ENCODE measurements at places on chromosomes 1 and 21.

DNA sequence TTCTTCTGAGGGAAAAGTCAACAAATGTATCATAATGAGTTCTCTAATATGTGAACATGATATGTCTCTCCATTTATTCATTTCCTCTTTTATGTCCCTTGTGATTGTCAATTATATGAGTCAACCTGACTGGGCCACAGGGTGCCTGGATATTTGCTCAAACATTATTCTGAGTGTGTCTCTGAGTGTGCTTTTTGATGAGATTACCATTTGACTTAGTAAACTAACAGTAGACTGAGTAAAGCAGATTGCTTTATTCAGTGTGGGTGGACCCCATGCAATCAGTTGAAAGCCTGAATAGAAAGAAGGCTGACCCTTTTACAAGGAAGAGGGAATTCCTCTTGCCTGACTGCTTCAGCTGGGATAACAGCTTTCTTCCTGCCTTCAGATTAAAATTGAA lies 142.6 kb downstream of the SLC35F3 start:
- peak; percentile 50 for DNase-seq

DNA sequence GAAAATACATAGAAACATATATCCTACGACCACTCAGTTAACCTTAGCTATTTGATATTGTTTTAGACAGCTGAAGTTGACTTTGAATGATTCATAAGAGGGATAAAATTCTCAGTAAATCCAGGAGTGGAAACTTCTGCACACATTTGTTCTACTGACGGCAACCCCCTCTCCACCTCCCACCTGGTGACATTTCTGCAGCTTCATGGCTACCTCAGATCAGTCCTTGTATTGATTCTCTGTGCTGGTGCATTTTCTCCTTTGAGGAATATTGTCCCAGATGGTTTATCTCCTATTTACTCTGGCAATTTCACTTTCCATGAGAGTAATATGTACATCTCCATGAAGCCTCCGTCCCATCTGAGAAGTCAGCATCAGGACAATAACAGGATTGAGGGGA lies 57.7 kb upstream of the COA6 start:
- DNase-seq = no peak

- no peak for DNase-seq
Measured at GRCh38 chr1:246155923-246156322, 351.2 kb downstream of the SMYD3 start.

GRCh38 chr1:184970691-184971161 lies 3.6 kb downstream of the NIBAN1 start:
- no peak for DNase-seq

GRCh38 chr1:233439721-233440120 lies 112.2 kb downstream of the MAP3K21 start:
- no peak for DNase-seq

DNA sequence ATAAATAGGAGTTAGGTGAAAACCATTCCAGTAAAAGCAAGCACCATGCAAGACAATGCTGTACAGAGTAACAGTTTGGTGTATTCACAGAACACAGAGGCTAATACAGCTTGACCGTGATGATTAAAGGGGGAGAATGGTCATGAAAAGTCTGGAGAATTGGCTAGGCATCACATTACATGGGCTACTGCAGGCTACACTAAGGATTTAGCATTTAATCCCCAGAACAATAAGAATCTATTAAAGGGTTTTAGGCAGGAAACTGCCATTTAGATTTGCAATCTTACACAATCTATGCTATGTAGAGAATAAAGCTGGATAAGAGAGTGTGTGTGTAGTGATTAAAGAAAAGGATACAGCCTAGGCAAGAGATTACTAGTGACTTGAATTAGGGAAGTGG lies 30.6 kb downstream of the HFM1 start:
- no peak for DNase-seq

DNA sequence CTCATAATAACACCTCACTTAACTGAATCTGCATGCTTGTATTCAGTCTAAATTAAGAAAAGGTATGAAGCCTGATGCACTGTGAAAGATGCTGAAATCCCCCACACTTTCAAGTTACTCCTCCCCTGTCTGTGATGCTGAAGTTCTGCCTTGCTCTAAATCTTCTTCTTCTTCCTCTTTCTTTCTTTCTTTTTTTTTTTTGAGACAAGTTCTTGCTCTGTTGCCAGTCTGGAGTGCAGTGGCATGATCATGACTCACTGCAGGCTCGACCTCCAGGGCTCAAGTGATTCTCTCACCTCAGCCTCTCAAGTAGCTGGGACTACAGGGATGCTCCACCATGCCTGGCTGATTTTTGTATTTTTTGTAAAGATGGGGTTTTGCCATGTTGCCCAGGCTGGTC lies 231.0 kb upstream of the B3GALT2 start:
- DNase-seq = no peak

- no peak for DNase-seq
Measured at GRCh38 chr21:14877581-14878228, 187.1 kb downstream of the NRIP1 start.

- DNase-seq = peak; percentile 16
Measured at GRCh38 chr1:46547481-46548383, 3.7 kb downstream of the KNCN start.

DNA sequence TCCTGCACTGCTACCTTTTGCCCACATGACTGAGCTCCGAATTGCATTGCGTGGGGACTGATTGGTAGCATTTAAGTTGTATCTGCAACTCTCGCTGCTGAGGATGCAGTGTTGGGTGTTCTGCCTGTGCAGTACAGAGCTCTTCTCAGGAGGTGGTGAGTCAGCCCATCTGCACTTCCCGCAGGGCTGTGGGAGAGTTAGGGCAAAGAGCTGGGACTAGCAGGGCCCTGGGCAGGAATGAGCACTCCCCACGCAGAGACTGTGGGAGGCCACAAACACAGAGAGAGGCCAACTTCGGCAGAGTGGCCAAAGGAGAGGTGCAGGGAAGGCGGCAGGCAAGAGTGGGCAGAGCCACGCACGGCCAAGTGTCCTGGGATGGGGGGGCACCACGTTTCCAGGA lies 244.7 kb downstream of the SIPA1L2 start:
- no peak for DNase-seq

- no peak for DNase-seq
Measured at GRCh38 chr1:74583397-74583796, 71.0 kb upstream of the LRRC53 start.

GRCh38 chr1:47442842-47443529 lies 5.1 kb downstream of the FOXD2 start:
- DNase-seq = no peak

DNA sequence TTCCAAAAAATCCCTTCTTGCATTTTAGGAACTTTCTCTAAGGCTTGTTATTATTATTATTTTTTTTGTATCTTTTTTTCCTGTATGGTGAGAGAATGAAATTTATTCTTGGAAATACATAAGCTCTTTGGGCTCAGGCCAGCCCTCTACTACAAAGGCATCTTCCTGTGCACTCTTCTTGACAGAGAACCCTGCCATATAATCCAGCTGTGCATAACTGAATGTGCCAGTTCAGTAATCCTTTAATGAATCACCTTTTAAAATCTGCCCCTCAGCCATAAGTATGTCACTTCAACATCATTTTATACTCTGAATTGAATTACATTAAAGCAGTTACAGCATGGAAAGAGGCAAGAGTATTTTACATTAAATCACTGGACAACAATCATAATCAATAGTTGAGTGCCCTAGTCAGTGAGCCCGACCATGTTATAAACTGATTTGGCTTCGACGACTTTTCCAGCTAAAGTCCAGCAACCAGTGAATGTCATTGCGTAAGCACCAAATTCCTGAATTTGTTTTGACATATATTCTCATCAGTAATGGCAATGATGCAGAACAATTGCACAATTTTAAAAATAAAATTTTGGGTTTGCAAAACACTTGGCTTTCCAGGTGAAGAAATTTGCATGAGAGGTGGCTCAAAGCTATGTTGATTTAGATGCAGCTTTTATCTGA lies 59.2 kb upstream of the KCNK2 start:
- no peak for DNase-seq

GRCh38 chr1:29671446-29672356 lies 435.4 kb downstream of the PTPRU start:
- DNase-seq = no peak

DNA sequence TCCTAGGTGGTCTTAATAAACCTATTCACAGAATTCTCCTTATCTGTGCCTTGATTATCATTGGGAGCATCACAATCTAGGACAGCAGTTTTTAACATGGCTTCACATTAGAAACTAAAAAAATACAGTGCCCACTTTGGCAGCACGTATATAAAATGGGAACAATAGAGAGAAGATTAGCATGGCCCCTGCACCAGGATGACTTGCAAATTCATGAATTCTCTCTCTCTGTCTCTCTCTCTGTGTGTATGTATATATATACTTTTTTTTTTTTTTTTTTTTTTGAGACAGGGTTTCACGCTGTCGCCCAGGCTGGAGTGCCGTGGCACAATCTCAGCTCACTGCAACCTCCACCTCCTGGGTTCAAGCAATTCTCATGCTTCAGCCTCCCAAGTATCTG lies 6.2 kb upstream of the PPP1R8 start:
- DNase-seq = no peak

DNA sequence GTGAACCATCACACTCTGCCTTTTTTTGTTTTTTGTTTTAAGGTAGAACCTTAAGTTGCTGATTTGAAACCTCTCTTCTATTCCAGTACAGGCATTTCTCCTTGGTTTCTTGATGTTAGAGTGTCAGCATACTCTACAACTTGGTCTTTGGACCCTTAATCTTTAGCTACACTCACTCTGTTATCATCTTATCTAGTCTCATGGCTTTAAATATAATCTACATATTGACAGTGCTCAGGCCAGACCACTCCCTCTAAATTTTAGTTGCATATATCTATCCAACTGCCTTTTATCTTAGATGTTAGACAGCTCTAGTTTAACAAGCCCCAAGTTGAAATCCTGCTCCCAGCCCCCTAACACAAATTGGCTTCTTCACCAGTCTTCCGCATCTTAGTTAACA lies 22.1 kb downstream of the NME7 start:
- DNase-seq = no peak

- no peak for DNase-seq
Measured at GRCh38 chr21:31173881-31174555, 135.7 kb upstream of the KRTAP19-8 start.

- DNase-seq = no peak
Measured at GRCh38 chr1:23568608-23569383, 9.5 kb upstream of the ID3 start.

- DNase-seq = no peak
Measured at GRCh38 chr1:11473491-11474034, 5.4 kb upstream of the DISP3 start.

DNA sequence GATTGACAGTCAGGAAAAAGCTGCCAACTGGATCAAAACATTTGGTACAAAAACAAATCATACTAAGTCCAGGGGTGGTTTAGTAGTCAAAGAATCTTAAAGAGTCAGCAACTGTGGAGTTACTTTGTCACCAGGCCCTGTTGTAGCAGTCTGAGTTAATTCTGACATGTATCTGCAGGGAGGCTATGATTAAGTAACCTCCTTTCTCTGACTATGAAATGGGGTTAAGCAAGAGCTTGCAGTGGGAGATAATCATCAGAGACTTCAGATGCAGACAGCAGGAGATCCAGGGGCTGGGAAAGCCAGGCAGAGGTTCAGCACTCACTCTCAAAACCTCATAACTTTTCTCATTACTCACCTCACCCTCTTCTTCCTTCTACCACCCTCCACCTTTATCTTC lies 99.2 kb upstream of the BTG3 start:
- no peak for DNase-seq

GRCh38 chr1:232962761-232963745 lies 12.6 kb downstream of the NTPCR start:
- no peak for DNase-seq

GRCh38 chr1:206075786-206076755 lies 23.1 kb downstream of the RHEX start:
- DNase-seq = no peak

DNA sequence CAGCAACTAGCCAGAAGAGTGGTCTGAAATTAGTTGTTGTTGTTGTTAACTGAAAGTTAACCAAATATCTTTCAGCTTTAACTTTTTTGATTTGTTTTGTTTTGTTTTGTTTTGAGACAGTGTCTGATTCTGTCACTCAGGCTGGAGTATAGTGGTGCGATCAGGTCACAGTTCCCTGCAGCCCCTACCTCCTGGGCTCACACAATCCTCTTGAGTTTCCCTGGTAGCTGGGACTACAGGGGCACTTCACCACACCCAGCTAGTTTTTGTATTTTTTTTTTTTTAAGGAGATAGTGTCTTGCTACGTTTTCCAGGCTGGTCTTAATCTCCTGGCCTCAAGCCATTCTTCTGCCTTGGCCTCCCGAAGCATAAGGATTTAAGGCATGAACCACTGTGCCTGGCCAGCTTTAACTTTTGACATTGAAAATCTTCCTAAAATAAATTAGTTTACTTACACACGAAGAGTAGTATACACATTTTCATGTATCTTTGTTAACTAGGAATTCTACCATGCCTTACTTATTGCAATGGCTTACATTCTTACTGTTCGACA lies 45.0 kb downstream of the GNG12 start:
- no peak for DNase-seq

GRCh38 chr1:158649052-158649451 lies 37.5 kb downstream of the SPTA1 start:
- no peak for DNase-seq

- DNase-seq = no peak
Measured at GRCh38 chr1:94255476-94255875, 18.1 kb upstream of the ARHGAP29 start.

DNA sequence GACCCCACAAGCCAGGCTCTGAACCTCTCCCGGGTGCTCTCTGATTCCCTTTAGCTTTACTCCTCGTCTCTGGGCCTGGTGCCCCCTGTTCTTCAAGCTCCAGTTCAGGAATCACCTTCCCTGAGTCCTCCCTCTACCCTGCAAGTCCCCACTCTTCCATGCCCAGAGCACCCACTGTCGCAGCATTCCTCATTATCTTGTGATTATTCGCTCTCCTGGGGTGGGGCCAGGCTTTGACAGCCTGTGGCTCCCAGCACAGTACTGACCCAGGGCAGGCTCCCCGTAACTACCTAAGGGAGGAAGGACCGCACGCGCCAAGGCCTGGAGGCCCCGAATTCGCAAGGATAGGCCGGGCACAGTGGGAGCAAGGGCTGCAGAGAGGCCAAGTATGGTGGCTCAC lies 734 bp upstream of the C1orf210 start:
- DNase-seq = no peak

DNA sequence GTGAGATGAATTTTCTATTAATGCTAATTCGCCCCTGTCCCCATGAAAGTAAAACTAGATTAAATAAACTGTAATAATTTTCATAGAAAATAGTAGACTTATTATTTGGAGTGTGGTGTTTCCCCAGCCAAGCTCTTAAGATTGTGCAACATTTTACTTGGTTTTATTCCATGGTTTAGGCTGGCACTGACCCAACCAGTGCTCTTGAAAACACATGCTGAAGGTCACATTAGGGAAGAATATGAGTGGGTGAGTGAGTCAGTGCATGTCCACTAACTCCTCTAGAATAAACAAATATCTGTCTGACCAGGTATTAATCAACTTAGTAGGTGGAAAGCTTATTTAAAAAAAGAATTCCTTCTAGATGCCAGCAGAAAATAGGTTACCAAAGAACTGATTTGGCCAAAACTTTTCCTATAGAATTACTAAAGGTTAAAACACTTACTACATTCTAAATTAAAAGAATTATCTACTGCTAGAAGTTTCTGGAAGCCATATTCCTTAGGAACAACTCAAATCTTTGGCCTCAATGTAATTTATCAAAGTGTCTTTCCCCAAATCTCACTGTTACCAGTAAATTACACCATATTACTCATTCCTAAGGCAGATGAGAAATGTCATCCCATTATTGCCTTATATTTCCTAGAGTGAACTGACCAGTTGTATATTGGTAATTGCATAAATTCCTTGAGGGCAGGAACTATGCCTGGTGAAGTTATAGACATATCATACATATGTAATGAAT lies 89.7 kb upstream of the RGS1 start:
- no peak for DNase-seq

GRCh38 chr21:45010096-45010495 lies 64.3 kb upstream of the ADARB1 start:
- DNase-seq = no peak

Measured in NCI-H1092 (cell line).